ENCODE measurements at places on chromosomes 7 and 10.
A peak's percentile ranks its signal among the peaks of the same experiment; 100 is the strongest.

DNA sequence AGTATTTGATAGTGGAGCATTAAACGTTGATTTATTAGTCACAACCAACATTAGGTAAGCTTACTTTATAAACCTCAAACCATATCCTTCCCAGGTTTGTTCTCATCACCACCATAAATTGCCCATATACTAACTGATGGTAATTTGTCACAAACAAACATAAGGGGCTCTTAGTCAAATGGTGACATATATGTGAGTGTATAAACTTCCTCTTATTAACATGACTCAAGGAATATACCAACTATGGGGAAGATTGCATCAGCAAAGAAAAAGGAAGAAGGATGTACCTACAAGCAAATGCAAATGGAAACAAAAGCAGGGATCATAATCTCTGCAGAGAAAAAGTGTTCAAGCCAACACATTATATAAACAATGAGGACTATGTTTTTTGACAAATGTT is 418.2 kb upstream of the AKR1E2 start:
- DNase-seq, result peak; percentile 65

- no peak for DNase-seq
These were observed 4.0 kb upstream of the ZCCHC24 start for GRCh38 chr10:79449181-79450146.

DNA sequence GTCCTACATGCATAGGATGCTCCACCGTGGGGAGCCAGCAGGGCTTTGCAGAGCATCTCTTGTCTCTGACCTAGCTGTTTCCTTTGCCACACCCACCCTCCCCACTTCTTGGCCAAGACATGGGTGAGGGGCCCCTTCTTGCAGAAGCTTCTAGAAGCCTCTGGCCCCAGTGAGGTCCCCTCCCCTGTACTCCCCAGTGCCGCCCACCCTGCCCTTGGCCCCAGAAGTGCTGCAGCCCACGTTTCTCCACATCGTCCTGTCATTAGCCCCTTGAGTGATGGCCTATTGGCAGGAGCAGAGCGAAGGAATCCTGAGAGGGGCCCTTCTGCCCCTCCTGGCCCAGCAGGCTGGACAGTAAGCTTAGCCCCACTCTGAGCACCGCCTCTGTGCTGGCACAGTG is 43.7 kb downstream of the ALOX5 start:
- DNase-seq, result no peak

DNA sequence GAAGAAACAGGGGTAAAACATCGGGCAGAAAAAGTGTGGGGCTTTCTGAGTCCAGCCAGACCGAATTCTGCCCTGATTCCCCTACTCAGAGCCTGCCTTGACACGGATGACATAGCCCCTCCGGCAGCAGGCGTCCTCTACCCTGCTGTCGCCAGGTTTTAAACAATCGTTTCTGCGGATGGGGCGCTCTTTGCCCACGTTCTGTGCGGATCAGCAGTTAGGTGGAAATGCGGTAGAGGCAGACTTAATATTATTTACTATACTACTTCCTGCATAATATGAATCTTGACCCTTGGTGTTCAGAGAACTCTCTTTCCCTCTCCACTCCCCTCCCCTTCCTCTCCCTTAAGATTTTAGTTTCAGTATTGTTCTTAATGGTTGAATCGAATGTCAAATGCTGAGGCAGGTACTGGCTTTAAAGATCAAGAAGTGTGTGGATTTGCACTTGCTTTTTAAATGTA is 2.4 kb downstream of the GATA3 start:
- DNase-seq, result no peak

DNA sequence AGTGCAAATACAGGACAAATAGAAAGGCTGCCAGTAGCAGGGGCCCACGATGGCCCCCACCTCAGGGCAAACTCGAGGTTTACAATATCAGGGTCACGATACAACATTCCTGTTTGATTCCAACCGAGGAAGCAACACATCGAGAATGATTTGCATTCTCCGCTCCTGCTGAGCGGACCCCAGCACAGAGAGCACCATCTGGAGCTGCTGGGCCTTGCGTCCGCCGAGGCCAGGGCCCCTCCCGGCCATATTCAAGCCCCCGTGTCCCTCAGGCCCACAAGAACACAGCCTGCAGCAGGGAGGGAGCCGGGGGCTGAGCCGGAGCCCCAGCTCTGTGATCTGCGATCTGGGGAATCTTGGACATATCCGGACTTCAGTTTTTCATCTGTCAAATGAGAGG is 84.3 kb downstream of the PRKAG2 start:
- DNase-seq, result no peak
